Hindlimb muscle (tissue), 1 donor: ENCODE measurements at places on chromosomes 12 and 14. TPM values are rescaled to one million over a fixed set of nuclear protein-coding genes. Genes with fewer than 3 reads are reported as not detected.

PRH2 gene
- not detected for polyA plus RNA-seq

DNA sequence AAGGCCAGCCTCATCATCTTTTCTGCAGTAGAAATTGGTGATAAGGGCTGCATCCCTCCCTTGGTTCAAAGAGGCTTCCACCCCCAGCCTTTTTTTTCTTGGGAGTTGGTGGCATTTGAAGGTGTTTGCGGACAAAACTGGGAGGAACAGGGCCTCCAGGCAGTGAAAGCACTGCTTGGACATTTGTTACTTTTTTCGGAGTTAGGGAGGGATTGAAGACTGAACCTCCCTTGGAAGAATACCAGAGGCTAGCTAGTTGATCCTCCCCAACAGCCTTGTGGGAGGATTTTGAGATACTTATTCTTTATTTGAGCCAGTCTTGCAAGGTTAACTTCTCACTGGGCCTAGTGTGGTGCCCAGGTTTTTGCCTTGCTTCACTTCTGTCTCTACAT is 3.2 kb downstream of the PABPN1 start:
- DNase-seq = no peak

A2ML1 gene
- 0.21 TPM for polyA plus RNA-seq

DNA sequence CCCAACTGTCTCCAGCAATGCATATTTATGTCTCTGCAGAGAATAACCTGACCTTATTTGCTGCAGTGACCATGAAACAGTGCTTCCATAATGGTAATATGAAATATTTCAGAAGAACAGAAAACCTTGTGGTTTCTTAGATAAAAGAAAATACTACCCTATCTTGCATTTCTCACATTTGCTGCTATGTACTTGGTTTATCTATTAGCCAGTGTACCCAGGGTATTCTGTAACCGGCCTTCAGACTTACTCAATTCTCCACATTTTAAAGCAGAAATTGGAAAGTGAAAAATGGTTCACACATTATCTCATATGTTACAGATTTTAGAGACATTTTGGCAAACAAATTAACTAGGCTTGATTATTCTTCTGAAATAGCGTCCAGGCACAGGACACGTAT is 57.9 kb upstream of the CCDC91 start:
- DNase-seq = no peak

DNA sequence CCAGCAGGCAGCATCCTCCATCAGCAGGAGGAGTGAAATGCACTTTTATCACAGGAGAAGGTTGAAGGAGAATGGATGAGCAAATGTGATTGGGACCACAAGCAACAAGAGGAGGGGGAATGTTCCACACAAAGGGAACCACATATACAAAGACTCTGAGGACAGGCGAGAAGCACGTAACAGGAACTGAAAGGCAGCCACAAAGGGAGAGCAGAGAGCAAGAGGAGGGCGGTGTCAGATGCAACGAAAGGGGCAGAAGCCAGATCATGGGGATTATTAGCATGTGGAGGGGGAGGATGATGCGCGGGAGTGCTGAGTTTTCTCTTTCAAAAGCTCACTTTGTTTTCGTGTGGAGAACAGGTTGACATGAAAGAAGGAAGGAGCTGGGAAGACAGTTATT is 241.1 kb downstream of the SPTSSA start:
- no peak for DNase-seq

TSPAN19 gene
- not detected for polyA plus RNA-seq

GRCh38 chr12:126055521-126055920 is 990.3 kb downstream of the AACS start:
- DNase-seq = no peak

IGFBP6 gene
- polyA plus RNA-seq = 49.2 TPM
